ENCODE measurements at places on chromosomes 7 and 10.

- no peak for DNase-seq
Observed at GRCh38 chr10:112565434-112566053, 118.5 kb downstream of the VTI1A start.

- no peak for DNase-seq
Observed at GRCh38 chr7:144048648-144049047, at the start of gene OR2A5. Gene OR2A5 (plus strand): TSS chr7:144048948. CDS start chr7:144050402, 1,454 bp downstream.

GRCh38 chr10:113294868-113295267, 258.0 kb upstream of the HABP2 start:
- DNase-seq: no peak

- no peak for DNase-seq
Observed at GRCh38 chr7:116687801-116688201, 15.8 kb downstream of the MET start.

- DNase-seq: no peak
Observed at GRCh38 chr10:129498680-129499079, 31.6 kb downstream of the MGMT start.

DNA sequence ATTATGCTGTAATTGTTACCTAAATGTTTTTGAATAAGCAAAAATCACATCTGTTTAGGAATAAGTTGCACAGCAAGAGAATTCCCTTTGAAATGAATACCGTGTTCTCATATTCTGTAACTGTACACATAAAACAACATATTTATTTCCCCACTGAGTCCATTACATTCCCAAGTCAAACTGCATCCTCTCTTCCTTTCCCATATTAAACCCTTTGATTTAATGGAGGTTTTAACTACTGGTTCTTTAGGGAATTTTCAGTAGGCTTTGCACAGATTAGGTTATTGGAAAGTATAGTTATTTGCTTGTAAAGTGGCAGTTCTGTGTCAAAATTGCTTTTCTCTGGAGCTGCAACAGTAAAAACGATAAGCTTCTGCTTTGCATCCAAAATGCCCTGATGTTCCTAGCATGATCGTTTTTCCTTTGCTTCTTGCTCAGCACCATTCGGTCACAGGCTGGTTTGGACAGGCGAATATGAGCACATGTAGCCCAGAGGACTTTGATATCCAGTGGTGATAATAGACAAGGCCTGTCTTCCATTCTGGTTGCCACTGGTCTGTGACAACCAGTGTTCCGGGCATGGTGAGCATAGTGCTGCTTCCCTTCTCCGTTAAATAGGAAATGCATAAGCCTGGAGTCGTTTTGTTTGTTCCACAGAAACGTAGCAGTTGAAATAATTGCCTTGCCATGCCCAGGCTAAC, 696.1 kb downstream of the AUTS2 start:
- no peak for DNase-seq

DNA sequence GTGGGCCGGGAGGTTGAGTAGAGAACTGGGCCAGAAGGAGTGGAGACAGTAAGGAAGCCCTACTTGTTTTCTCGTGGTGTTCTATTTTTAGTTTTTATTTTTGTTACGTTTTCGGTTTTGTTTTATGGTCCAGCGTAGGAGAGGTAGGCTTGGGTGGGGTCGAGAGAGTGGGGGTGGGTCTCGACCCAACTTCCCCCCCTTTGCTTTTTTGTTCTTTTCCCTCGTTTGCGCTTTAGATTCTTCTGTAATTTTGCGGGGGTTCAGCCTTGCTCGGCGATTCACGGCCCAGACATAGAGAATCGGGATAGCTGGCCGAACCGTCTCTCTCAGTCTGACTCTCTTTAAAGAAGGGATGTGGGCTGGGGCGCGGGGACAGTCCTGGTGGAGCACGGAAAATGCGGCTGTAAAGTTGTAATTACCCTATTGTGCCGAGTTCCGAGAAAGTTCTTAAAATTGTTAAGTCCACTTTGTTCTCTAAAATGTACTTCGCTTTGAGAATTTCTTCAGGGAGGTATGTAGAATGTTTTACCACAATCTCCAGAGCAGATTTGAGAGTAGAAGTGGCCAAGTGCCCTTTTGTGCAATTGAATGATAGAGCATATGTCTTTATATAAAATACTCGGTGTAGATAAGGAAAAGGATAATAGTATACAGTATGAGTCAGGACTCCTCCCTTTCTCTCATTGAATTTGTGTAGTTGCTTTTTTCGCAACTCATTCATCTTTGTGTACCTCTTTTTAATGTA, 816 bp downstream of the DMTF1 start:
- DNase-seq: peak; percentile 23
